ENCODE measurements at places on chromosomes 5 and 9. TPM values are rescaled to one million over a fixed set of nuclear protein-coding genes. Genes with fewer than 3 reads are reported as not detected.

Gene CHMP5
- polyA plus RNA-seq = 115 TPM

Gene LCN9
- polyA plus RNA-seq = not detected

Gene AQP7
- 24.4 TPM for polyA plus RNA-seq

Gene PCDHB7
- 4.5 TPM for polyA plus RNA-seq

DNA sequence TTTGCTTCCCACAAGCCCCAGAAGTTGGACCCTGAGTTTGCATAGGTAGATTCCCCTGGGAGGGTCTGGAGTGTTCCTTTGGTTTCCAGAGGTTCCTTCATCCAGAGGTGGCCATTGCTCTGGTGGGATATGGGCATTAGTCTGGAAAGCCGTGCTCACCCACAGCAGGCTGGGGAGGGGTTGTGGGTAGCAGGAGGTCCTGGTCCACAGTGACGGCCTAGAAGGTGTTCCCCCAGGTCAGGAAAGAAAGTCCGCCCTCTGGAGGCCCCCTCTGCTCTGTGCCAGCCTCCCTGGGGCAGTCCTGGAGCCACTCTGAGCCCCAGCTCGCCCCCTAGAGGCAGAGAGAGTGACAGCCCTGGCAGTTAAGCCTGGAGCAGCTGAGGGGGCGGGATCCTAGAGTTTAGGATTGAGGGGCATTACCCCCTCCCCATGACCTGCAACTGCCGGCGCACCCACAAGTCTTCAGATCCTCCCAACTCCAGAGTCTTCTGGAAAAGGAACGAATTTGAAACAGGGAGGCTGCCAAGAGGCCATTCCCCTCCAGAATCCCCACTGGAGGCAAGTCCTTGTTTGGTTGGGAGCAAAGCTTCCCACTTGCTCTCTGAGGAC is 36.8 kb downstream of the NDST1 start:
- no peak for DNase-seq

DNA sequence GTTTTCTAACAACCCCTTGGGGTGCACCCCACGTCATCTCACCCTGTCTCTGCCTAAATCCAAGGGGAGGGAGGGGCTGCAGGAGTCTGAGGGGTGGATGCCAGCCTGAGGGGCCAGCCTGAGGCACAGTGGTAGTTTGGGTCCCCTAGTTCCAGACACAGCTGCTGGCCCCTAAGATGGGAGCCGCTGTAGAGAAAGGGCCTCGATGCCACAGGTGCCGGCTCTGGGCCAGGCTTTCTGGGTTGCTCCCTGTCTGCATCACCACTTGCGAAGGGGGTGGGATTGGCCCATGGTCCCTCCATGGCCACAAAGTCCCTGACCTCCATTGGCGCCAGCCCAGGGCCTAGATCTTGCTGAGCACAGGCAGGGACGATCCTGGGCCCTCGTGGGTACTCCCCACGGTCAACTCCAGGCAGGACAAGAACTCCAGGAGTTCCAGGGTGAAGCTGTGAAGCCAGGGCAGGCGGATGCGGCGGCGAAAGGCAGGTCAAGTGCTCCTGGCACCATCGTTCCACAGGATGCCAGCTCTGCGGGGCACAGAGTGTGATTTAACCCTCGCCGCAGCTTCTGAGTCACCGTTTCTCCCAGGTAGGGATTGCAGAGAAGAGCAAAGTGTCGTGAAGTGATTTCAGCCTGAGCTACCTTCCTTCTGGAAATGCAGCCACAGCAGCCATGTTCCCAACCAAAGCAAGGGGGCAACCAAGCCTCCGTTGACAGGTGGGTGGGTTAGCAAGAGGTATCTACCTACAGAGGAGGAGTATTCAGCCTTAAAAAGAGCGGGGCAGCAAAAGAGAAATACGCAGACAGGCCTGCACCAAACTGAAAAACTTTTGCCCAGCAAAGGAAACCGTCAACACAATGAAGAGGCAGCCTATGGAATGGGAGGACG is 41.6 kb upstream of the EXOC3 start:
- DNase-seq = no peak

DNA sequence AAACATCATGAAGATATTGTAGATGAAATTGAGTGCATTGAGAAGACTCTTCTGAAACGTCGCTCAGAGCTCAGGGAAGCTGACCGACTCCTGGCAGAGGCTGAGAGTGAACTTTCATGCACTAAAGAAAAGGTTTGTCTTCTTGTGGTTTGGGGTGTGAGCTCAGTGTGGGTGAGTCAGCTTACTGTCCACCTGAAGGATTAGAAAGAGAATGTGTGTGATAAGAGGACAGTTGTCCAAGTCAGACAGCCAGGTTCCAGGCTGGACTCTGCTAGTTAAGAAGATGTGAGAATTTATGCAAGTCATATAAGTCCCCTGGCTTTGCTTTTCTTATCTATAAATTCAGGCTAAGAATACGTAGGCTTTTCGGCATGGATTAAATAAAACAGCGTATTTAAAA is 46.9 kb downstream of the RAB14 start:
- DNase-seq = no peak

GRCh38 chr5:179927824-179928223 is 20.1 kb upstream of the TBC1D9B start:
- no peak for DNase-seq

GRCh38 chr9:7510199-7510598 is 289.4 kb downstream of the DMAC1 start:
- DNase-seq = no peak

DNA sequence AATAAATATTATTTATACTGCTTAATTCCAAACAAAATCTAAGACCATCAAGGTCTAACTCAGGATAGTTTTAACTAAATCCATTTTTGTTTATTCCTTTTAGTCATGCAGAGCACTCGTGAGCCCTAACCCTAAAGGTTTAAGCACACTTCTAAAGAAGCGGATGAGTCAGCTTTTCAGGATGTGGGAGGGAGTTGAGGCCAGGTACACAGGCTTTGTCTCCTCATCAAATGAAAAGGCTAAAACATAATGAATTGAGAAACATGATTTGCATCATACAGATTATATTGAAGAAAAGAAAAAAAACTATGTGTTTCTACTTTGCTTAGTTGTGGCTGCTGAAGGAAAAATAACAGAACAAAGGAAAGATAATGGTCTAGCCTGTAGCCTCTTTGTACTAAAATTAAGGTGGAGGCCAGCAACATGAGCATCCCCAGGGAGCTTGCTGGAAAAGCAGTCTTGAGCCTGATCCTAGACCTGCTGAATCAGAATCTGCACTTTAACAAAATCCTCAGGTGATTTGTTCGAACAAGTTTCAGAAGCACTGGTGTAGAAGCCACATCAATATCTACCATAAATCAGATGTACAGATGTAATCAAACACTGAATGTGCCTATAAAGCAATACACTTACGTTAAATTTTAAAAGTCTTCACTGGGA is 21.1 kb upstream of the ISCA1 start:
- DNase-seq = no peak

Data from left kidney (tissue), 8 donors.